ENCODE measurements at places on chromosomes 3 and 15. TPM values are rescaled to one million over a fixed set of nuclear protein-coding genes. Genes with fewer than 3 reads are reported as not detected.

The ALDH1A3 gene
- 6.8 TPM for total RNA-seq

The ACAN gene
- 0.15 TPM for total RNA-seq

The ZNF80 gene
- not detected for total RNA-seq

The CLSTN2 gene
- total RNA-seq = 4.9 TPM

The IMPG2 gene
- total RNA-seq = 0.20 TPM

The FEZF2 gene
- not detected for total RNA-seq

The DPH6 gene
- 17.3 TPM for total RNA-seq

Measured in left ventricle myocardium superior (tissue), 1 donor.